ENCODE measurements at places on chromosomes 2 and 18.

- no peak for DNase-seq
These were observed 336.5 kb downstream of the CYP26B1 start for GRCh38 chr2:71811157-71811556.

- DNase-seq: no peak
These were observed 140.3 kb downstream of the NDUFA10 start for GRCh38 chr2:239884875-239885274.

DNA sequence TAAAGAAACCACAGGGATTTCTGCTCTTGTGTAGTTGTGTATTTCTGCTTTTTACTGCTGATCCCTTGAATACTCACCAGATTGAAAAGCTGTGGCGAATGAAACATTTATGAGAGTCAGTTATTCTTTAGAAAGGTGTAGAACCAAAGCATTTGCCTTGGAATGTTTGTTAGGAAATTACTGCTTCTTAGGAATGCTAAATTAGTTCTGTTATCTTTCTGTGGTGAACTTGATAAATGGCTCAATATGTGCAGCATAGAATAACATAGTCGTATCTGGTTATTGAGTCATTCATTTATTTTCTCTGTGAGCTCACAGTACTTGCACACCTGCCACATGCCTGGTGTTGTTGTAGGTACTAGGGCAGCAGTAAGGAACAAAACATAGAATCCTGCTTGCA, 57.0 kb upstream of the FAM237A start:
- no peak for DNase-seq

GRCh38 chr18:36527051-36527450, 229.5 kb downstream of the FHOD3 start:
- DNase-seq: no peak

DNA sequence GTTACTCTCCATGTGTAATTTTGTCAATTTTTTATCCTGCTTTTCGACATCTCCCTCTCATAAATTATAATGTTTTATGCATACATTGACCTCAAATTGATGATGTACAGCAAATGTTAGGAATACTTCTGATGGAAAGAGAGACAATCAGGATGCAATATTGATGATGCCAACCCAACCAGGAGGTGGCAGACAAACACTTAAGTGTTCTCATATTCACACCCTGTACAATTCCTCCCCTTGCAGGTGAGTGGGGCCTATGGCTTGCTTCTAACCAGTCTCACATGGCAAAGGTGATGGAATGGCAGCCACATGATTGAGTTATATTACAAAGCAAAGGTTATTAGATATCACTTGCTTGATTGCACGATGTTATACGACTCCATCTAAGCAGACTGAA, 594.3 kb upstream of the REG3G start:
- DNase-seq: no peak

- no peak for DNase-seq
These were observed 117.2 kb downstream of the COL6A3 start for GRCh38 chr2:237296756-237297155.

DNA sequence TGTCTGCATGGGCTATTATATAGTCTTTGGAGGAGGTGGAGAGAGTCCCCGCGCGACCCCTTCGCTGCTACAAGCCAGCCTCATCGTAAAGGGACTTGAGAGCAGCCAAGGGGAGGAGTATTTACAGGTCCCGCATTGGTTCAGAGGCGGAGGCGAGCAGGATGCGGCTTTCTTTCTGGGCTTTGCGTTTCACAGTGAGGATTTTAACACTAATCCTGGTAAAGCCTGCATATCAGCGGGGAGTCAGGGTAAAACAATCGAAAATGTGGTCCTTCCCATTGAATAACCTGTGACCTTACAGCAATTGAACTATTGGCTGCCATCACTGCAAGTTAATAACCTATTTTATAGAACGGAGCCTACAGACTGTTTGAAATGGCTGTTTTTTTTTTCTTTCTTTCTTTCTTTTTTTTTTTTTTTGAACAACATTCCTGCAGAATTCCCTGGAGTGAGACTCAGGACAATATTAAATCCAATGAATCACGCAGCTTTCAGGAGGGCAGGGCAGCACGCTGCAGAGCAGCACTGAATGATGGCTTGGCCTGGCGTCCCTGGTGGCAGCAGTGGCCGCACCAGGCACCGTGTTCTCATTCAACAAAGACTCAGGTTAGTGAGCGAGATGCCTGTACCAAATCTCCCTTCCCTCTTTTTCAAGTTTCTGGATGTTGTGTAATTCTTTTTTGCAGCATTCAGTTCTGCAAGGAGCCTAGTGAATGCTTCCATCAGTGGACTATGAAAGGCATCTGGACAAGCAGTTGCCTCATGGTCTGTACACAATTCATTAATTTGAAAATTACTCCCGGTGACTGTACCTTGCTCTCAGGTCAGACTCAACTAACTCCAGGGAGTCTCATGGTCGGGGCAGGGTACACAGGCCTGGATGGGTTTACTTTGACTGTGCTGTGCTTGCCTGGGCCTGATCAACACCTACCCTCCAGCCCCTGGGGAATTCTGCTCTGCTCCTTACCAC, 19.8 kb downstream of the SMIM21 start:
- no peak for DNase-seq

DNA sequence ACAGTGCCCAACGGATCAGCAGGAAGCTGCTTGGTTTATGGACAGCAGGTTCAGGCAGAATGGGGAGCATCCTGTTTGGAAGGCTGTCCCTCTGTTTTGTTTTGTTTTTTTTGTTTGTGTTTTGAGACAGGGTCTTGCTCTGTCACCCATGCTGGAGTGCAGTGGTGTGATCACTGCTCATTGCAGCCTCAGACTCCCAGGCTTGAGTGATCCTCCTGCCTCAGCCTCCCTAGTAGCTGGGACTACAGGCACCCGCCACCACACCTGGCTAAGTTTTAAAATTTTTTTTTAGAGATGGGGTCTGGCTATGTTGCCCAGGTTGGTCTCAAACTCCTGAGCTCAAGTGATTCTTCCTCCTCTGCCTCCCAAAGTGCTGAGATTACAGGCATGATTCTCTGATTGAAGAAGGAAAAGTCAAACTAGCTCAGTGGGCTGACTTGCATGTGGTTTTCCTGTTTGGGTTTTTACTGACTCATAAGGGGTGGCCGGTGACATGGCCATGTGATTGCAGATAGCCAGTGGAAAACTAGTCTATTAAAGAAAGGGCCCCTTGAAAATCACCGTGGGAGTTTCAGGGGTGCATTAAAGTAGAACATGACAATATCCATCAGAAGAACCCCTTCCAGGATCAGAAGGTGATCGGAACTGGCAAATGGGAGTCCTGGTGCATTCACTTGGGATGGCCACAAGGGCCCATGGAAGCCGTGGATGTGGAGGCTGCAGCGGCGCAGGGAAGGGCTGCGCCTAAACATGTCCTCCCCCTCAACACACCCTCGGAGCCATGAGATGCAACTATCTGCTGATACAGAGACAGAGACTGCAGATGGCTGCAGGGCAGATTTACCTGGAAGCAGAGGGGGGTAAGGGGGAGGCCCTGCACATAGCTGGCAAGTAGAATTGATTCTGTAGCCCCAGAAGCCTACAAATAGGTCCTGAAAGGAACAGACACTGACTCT, 26.5 kb downstream of the AQP12B start:
- DNase-seq: no peak

GRCh38 chr2:85213404-85213803, 80.2 kb downstream of the TCF7L1 start:
- no peak for DNase-seq

- DNase-seq: no peak
These were observed 72.9 kb downstream of the TSN start for GRCh38 chr2:121828281-121828731.

- DNase-seq: no peak
These were observed 98.2 kb downstream of the TPO start for GRCh38 chr2:1511455-1511854.

- DNase-seq: no peak
These were observed 602.8 kb downstream of the EPHA4 start for GRCh38 chr2:220969348-220969747.

Data from stimulated activated CD8-positive, alpha-beta memory T cell treated with anti-CD3 and anti-CD28 coated beads, Interleukin-4, amount 100 ng/mL, for 1 hour (primary cell).